ENCODE measurements at places on chromosomes 1 and 21. TPM values are rescaled to one million over a fixed set of nuclear protein-coding genes. Genes with fewer than 3 reads are reported as not detected.

- DNase-seq: no peak
Measured at GRCh38 chr21:45175326-45176095, 101.1 kb downstream of the ADARB1 start.

DNA sequence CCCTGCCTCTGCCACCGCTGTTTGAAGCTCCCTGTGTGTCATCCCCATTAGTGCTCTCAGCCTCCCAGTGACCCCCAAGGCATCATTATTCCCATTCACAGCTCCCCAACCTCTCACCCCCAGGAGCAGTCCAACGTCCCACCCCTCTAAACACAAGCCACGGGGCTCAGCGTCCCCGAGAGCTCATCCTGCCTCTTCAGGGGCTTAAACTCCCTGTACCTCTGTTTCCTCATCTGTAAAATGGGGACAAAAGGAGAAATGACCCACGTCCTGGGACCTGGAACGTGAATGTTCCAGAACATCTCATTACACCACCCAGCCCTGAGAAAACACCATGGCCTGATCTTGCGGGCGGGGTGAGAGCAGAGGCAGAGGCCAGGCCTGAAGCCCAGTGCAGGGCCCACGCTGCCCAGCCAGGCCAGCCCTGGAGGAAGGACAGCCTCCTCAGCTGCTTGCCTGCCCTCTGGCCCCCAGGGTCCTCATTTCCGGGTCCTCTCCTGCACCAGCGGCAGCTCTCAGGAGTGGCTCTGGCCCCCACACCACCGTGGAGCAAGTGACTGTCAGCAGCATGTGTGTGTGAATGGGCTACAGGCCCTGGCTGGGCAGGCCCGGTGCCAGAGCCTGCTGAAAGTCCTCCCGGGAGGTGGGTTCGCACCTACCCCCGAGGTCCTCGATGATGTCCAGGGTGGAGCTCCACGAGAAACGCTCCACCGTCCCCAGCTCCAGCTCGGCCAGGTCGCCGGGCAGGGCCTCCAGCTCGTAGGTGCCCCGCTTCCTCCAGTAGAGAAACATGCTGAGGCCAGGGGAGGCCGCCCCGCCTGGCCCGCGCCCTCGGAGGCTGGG lies 14.1 kb upstream of the PLEKHG5 start:
- DNase-seq: no peak

- DNase-seq: peak; percentile 34
Measured at GRCh38 chr21:42039470-42039901, 29.3 kb upstream of the ZBTB21 start.

FLG gene
- polyA plus RNA-seq: not detected

TFF3 gene
- polyA plus RNA-seq: 27.8 TPM
